M059J (cell line): ENCODE measurements at places on chromosomes 6 and 20. TPM values are rescaled to one million over a fixed set of nuclear protein-coding genes. Genes with fewer than 3 reads are reported as not detected.

GRCh38 chr6:91376686-91377085 lies 789.8 kb upstream of the MAP3K7 start:
- no peak for DNase-seq

Gene NKAIN4
- not detected in 2 replicates for total RNA-seq

- DNase-seq: no peak
Measured at GRCh38 chr6:28005975-28006374, 48.9 kb downstream of the OR2B6 start.

GRCh38 chr20:9068841-9069663 lies at the start of gene PLCB4:
Gene PLCB4 (plus strand): TSS chr20:9069087. CDS start chr20:9307815, 238,728 bp downstream.
- DNase-seq: peak; percentile 90

GRCh38 chr6:126033696-126034095 lies 47.4 kb downstream of the TRMT11 start:
- peak; percentile 93 for DNase-seq

GRCh38 chr6:124982669-124983068 lies 20.4 kb downstream of the RNF217 start:
- no peak for DNase-seq

Gene SGK2
- total RNA-seq: not detected in 2 replicates

DNA sequence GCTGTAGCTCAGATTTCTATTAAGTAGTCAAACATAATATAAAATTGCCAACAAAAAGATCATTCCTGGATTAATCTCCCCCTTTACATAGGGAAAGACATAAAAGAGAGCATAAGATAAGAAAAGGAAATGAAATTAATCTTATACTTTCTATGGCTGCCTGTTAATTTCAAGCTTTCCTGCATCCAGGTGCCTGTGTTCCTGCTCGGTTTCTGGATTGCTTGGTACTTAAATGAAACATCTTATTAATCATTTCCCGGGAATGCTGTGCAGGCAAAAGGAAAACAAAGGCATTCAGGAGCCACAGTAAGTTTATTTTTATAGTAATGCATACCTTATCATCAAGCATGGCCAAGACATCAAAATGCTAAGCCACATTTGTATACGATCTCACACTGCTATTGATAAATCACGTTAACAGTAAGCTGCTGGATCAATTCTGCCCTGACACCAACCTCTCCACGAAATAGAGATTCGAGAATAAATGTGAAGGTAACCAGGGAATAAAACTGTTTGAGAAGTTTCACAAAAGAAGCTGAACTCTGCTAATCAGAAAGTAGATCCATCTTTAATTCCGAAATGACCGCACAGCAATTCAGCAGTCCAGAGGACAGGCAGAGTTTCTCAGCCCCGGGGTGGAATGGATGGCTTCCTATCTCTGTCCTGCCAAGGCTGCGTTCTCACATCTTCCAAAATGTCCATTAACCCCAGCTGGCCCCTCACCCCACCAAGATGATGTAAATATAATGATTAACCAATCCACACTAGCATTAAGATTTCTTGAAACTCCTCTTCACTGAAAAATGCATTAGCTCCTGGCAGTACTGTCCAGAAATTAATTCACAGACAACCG lies 32.6 kb upstream of the APCDD1L start:
- DNase-seq: peak; percentile 71

DNA sequence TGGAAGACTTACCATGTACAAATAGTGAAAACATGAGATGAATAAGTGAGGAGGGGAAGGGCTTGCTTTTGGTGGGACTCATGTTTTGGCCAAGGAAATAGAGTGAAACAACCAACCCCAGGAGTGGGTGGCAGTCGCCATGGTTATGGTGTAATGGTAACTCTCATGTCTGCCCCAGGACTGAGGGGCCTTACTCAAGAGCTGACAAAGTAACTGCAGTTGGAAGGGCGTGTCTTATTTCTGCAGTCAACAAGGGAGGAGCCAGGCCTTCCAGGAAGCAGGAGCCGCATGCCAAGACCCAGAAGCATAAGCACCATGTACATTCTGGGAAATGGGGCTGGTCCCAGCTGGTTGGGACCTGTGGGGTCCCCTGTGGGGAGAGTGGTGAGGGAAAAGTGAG lies 108.5 kb downstream of the UNC5CL start:
- DNase-seq: peak; percentile 21

Gene BPIFA2
- not detected in 2 replicates for total RNA-seq

DNA sequence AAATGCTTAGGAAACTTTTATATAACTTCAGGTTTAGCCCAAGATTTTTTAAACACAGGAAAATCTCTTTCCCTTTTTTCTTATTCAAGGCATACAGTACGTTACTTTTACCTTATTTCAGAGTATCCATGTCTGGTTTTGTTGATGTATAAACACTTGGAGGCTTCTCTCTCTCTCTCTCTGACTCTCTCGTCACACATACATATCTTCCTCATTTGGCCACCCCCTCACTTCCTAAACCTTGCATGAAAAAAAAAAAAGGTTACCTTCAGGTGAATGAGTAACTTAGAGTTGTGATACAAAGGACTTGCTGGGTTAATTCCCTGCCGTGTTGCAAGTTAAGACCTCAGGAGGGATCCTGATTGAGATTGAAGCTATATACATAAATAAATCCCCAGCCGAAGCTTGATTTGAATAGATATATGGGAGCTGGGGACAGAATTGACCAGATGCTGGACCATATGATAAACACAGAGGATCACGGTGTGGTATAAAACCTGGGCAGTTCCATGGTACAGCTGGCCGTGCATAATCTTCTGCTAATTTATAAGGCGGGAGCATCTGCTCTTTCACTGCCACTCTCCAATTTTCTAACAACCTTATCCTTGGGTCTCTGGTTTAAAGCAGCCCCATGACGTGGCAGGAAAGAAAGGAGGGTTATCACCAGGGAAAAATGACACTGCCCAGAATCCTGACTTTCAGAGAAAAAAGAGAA lies 55.1 kb upstream of the IL20RA start:
- DNase-seq: no peak

Gene OR2J3
- total RNA-seq: not detected in 2 replicates

GRCh38 chr6:115137910-115138309 lies 795.1 kb upstream of the HS3ST5 start:
- DNase-seq: no peak

DNA sequence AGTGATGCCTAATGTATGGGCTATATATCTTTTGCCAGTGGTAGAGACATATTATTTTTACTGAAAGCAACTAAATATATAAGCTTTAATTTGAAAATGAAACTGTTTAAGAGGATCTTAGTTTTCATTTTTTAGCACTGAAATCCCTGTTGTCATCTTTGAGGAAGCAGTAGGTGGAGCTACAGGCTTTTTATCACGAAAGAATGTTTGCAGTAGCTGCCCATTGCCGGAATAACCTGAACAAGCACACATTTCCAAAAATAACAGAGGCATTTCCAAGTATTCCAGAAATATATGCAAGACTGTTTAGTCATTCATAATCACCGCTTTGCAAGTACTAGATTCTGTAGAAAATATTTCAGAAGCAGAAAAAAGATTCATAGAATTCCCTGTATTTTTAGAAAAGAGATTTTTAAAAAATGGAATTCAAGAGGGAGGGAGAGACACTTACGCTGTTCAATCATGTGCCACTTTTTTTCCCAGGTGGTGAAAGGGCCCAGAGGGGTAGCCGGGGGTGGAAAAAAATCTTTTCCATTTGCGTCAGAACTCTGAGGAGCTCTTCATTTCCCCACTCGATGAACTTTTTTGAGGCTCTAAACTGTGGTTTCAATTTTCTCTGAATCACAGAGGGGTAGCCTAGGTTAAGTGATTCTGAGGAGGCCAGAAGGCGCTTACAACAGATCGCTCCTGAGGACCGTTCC lies 142.5 kb upstream of the FERMT1 start:
- peak; percentile 55 for DNase-seq

DNA sequence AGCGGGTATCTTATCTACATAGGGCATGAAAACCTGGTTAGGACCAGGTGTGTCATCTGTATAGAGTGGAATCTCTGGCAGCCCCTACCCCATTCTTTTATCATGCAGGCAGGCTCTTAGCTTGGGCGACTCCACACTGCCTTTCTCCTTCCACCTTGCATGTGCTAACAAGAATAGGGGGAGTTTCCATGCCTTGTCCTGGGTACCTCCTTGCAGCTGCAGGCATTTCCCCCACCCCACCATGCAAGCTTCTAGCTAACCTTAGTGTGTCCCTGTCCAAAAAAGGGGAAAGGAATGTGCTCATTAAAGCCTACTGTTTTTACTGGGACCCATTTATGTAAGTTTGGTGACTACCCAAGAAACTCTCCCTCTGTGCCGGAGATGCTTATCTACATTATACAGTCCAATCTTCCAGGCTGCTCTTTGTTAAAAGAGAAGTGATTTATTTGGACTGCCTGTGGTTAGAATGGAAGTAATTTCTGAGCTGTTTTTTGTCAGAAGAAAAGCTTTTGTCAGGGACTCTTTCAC lies 10.5 kb upstream of the CEP43 start:
- no peak for DNase-seq

Gene ADGB
- total RNA-seq: not detected in 2 replicates

Gene SEMG1
- total RNA-seq: not detected in 2 replicates

Gene CLDN20
- not detected in 2 replicates for total RNA-seq

Gene EFCAB8
- not detected in 2 replicates for total RNA-seq
